Posterior cingulate gyrus (tissue), 11 donors: ENCODE measurements at places on chromosomes 6 and 20.

DNA sequence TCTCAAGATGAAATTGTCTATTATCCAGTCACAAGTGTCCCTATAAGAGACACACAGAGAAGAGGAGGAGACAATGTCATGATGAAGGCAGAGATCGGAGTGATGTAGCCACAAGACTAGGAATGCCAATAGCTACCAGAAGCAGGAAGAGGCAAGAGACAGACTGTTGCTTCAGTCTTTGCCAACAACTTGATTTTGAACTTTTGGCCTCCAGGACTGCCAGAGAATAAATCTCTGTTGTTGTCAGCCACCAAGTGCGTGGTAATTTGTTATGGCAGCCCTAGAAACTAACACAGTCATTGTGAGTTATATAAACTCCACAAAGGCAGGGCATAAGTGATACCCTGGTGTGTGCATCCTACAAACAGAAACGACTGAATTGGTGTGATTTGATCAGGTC, 517.0 kb downstream of the BTBD3 start:
- no peak for DNase-seq

GRCh38 chr6:22726966-22727365, 157.6 kb downstream of the HDGFL1 start:
- DNase-seq = no peak

- DNase-seq = no peak
These were observed 140.5 kb downstream of the FNDC1 start for GRCh38 chr6:159309723-159310122.

DNA sequence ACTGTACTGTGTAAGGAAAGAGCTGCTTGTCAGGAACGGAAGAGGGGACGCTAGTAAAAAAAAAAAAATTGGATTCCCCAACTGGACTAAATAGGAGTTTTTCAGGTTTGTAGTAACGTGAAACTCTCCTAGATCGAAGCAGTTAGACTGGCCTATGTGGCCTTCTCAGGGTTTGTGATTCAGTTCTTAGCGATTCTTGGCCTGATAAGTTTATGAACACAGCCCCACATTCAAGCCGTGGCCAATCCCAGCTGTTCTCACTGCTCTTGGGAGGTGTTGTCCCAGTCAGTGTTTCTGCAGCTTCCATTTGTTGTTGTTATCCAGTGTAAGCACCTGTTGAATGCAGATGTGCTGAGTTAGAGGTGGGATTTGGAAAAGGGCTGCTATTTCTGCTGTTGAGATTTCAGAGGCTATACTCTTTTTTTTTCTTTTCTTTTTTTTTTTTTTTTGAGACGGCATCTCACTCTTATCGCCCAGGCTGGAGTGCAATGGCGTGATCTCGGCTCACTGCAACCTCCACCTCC, 29.7 kb downstream of the TAF8 start:
- no peak for DNase-seq

- DNase-seq = no peak
These were observed 36.5 kb downstream of the AKAP12 start for GRCh38 chr6:151276112-151276740.

DNA sequence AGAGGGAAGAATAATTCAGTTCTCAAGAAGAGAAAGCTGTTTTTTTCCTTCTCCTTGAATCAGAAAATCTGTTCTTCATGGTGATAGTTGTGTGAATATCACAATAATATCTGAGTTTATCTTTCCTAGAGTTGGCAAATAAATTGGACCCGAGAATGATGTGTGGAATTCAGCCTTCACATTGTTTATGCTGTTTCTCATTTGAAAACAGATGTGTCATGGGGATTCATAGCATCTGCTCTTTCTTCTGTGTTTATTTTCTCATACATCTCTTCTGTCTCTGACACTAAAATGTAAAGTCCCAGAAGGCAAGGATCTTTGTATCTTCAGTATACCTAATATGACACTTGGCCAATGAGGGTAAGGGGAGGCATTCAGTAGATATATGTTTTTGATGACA, 103.6 kb upstream of the SGK1 start:
- DNase-seq = no peak

DNA sequence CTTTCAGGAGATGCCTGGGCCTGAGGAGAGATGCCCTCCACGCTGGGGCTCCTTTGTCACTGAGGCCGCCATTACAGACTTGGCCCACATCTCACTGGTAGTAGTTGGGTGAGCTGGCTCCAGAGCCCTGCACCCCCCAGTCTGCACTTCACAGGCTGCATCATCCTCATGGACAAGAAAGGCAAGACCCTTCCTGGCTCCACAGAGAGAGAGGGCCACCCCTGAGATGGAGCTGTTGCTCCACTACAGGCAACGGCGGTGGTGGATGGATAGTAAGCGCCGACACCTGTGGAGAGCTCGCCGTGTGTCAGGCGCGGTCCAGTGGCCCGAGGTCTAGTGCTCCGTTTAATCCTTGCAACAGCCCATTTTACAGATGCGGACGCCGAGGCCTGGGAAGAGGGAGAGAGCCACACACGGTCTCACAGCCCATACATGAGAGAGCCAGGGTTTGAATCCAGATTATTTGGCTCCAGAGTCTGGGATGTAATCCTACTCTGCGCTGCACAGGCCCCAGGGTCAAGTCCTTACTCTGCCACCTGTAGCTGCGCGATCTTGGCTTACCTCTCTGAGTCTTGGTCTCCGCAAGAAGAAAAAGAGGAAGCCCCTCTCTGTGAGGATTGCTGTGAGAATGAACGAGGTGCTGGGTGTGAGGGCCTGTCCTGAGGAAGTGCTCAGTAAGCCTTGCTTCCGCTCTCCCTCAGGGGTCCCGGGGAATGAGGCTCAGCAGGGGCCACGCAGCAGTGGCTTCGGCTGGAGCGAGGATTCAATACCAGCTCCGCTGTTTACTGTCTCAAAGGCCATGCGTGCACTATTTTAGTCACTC, 34.5 kb downstream of the SPDEF start:
- peak; percentile 33 for DNase-seq

DNA sequence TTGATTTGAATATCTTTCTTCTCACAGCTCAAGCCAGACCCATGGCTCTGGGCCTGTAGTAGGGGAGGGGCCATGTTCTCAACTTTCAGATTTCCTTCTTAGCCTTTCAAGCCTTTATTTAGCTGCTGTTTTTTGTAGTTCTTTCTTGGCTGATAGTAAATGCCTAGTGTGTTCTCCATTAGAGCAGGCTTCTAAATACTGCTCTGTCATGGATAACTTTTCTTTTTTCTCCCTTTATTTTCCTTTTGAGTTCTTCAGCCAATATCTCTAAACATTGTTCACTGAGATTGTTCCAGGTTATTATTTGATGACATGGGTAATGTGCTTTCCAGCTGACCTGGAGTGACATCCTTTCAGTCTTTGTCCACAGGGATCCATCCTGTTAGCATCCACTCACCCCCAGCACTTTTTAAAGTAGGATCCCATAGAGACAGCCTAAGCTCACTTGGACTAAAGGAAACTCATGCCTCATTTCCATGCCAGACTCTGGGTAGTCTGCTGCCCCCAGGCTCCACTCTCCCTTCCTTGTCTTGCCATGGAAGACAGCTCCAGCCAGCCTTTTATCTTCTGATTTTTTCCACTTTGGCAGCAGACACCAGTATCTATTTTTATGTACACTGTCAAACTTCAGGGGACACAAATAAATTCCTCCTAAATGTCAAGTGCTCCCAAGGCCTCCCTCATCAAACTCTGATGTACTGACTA, 645.6 kb downstream of the RNF144B start:
- no peak for DNase-seq

GRCh38 chr20:10982692-10983091, 308.9 kb upstream of the JAG1 start:
- DNase-seq = no peak

DNA sequence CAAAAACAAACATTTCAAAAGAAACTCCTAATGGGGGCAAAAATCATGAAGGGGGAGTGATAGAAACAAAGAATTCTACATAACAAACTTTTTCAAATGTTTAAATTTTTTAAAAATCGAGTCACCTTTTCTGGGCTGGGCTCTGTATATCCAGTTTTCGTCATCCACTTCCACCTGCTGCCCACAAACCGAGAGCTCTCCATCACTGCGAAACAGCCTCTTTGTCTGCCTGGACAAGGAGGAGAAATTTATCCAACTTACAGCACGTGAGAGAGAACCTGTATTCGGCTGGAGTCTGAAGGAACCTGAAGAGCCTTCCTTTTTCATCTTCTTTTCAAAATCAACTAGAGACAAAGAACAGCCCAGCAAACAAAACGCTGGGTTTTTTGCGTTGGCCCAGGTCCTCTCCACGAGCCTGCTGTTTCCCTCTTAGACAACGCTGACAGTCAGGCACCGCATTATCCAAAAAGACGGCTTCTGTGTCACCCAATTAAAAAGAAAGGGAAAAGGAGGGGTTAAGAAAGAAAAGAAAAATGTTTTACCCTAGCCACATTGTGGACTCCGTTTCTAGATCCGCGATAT, 72.4 kb upstream of the NHSL1 start:
- no peak for DNase-seq

DNA sequence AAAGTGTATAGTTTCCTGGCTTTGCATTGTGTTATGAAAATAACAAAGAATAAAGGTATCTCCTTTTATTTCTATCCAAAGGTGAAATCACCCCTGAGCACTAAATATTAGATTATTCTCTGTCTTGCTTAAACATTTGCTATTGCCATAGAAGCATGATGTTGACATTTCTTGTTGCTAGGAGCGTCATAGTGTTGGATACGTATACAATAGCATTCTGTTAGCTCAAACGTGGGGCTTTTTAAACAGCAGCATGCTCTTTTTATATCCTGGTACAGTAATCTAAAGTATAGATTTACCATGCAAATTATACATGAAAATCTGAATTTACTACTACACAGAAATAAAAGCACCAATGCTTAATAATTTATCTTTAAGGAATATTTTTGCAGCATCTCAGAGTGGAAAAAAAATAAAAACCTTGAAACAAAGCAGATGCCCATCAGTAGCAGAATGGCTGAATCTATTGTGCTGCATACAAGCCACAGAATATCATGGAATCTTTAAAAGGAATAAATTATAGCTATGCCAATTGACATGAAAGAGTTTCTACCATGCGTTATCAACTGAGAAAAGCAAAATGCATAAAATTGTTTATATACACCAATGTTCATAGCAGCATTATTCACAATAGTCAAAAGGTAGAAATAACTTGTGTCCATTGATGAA, 9.6 kb upstream of the HSF2 start:
- DNase-seq = no peak

DNA sequence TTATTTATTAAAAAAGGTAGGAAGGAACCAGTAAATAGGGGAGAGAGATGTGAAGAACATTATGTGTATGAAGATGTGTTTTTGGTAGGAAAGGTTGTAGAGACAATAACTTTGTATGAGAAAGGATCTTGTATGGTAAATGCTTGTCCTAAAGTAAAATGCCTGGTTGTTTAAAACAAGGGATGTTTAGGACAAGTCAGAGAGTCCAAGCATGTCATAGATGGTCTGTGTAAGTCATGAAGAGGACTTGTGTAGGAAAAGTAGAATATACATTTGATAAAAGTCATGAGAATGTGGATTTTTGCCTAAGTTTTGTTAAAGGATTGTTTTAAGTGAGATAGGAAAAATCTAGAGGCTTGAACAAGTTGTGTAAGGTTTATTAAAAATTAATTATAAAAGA, 325.1 kb downstream of the CDH26 start:
- DNase-seq = no peak

DNA sequence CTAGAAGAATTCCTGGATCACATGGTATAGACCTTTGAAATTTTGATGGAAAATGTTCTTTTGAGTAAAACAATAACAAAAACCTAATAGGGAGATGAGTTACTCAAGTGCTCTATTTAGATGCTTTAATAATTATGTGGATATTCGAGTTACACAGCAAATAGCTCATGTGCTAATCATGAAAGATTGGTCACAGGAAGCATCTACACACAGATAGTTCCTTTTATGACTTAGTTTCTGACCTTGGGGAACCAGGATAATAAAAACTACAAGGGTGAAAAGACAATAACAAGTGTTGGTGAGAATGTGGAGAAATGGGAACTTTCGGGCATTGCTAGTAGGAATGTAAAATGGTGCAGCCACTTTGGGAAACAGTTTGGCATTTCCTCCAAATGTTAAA, 19.7 kb downstream of the UBE2V1 start:
- DNase-seq = no peak

GRCh38 chr20:45852326-45852725, 4.9 kb downstream of the ACOT8 start:
- no peak for DNase-seq

DNA sequence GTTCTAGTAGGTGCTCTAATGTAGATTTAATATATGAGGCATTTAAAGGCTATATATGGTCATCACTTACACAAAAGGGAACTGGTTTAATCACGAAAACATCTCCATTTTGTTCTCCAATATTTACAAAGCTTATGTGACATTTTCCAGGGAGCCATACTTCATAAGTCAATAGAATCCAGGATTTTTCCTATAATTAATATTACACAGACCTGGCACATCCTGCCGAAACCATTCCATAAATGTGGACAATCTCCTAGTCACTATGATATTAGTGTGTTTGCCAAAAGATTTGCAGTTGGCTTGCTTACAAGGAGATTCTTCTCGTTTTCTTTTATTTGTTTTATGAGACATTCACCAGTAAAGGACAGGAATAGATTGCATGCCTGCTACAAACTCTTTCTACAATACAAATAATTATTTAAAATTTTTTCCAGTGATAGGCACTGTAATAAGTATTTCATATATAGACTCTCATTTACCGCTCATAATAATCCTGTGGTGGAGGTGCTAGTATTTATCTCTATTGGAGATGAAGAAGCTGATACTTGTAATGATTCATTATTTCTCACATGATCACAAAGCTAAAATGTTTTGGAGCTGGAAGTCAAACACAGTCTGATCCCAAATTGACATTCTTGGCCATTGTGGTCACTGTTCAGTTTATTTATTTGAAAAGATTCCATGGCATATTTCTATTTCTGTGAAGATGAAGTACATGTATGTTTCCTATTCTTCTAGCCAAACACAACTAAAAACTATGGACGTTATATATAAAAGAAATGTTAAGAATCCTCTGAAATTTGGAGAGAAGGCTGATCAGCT, 597.0 kb downstream of the HTR1B start:
- DNase-seq = no peak

DNA sequence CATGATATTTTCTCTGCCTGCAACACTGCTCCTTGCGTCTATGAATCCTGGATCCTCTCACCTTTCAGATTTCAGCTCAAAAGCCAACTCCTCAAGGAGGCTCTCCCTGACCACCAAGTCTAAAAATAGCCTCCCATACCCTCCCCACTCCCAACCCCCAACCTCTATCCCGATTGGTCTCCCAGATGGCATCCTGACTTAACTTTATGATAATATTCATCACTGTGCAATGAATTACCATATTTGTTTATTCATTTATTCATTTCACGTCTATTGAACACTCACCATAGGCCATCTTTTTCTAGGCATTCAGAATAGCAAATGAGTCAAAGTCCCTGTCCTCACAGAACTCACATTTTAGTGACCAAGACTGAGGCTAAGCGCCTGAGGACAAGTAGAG, 42.6 kb upstream of the NFATC2 start:
- no peak for DNase-seq

- no peak for DNase-seq
These were observed 505.9 kb upstream of the BTBD3 start for GRCh38 chr20:11411765-11412164.

- DNase-seq = no peak
These were observed 4.7 kb downstream of the ZMYND8 start for GRCh38 chr20:47351643-47352331.
